ENCODE measurements at places on chromosomes 7 and 10. TPM values are rescaled to one million over a fixed set of nuclear protein-coding genes. Genes with fewer than 3 reads are reported as not detected.

NOS3 gene
- 8.1 TPM for total RNA-seq

OPN4 gene
- not detected for total RNA-seq

- DNase-seq: no peak
- no peaks in the 10 kb centered on the region for H3K36me3 ChIP-seq
- H3K4me1 ChIP-seq: no peaks in the 10 kb centered on the region
- no peak overlapping the region for H3K4me3 ChIP-seq
- no peak overlapping the region for H3K27ac ChIP-seq
These were observed 496.2 kb upstream of the SEMA3D start for GRCh38 chr7:85682833-85683620.

CALHM2 gene
- total RNA-seq: 2.1 TPM

DNA sequence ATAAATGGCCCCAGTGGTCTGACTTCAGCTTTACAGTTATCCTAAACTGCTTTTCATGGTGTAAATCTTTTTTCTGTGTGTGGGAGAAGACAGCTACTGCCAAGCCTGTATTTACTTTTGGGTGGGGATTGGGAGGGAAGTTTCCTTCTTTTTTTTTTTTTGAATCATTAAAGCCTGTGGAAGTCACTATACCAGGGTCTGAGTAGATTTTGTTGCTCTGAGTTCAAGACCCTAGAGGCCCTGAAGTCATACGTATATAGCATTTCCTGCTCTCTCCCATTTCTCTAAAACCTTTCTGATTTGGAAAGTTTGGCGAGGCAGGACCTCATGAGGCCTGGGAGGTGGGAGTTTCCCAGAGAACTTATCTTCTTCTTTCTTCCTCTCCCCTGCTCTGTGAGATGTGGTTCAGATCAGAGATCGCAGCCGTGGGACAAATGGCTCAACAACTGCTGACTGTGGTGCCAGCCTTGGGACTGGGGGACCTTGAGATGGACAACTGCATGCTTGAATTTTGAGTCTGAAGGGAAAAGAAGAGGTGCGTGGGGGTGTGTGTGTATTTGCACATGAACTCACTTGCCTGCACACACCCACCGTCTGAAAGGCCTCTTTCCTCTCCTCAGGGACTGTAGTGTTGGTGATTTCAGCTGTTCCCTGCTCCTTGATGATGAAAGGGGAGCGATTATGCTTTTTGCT lies 18.1 kb downstream of the LRMDA start:
- no peak overlapping the region for H3K4me3 ChIP-seq
- no peak overlapping the region for H3K27ac ChIP-seq
- no peaks in the 10 kb centered on the region for H3K27me3 ChIP-seq
- DNase-seq: no peak
- H3K4me1 ChIP-seq: peaks cover 12% of the 10 kb centered on the region
- H3K36me3 ChIP-seq: no peaks in the 10 kb centered on the region

- H3K36me3 ChIP-seq: no peaks in the 10 kb centered on the region
- H3K4me3 ChIP-seq: peak overlapping the region; percentile 70
- no peak overlapping the region for H3K27ac ChIP-seq
These were observed 1.4 kb downstream of the BCCIP start for GRCh38 chr10:125824736-125825135.

Measured in hepatocyte (in vitro differentiated cells).